ENCODE measurements at places on chromosomes 7 and 10. TPM values are rescaled to one million over a fixed set of nuclear protein-coding genes. Genes with fewer than 3 reads are reported as not detected.

Gene SEMA3E
- 2.0 TPM for total RNA-seq

Gene UBTD1
- 31.2 TPM for total RNA-seq

Gene SFR1
- 10.4 TPM for total RNA-seq

Gene TFR2
- total RNA-seq, result 0.33 TPM

Gene STRIP2
- 14.8 TPM for total RNA-seq

Gene LRRC17
- 37.5 TPM for total RNA-seq

Gene CABCOCO1
- 0.44 TPM for total RNA-seq

Gene PRKCQ
- 0.22 TPM for total RNA-seq

All from uterine smooth muscle cell (primary cell).